HCT116 (cell line): ENCODE measurements at places on chromosomes 2 and 18.

DNA sequence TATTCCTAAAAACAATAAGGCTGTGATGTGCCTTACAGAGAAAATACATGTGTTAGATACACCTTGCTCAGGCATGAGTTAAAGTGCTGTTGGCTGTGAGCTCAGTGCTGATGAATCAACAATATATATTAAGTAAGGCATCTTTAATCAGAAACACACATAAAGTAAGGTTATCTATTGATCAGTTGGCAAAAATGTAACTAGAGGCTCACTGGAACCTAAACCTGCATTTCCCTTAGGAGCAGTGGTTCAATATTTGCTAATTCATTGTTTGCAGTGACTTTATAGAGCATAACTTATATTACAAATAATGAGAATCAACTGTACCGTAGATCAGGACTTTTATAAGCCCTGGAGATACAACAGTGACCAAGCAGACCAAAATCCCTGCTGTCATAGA, 77.0 kb upstream of the CYP1B1 start:
- DNase-seq, result no peak

DNA sequence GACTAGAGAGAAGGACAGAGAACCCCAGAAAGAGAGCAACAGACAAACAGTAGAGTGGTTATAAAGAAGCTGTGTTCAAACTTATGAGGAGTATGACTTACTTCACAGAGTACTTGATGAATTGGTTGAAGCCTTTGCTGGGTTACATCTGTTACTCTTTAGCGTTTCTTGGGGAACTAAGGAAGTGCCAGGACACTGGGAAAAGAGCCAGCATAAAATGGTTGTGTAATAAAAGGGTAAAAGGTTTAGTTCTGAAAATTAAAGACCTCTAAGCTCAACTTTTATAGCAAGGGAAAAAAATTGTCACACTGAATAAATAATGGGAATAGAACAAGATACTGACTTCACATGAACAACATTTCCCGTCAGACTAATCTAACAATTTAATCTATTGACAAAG, 17.0 kb upstream of the STAT4 start:
- no peak for DNase-seq

GRCh38 chr2:23159746-23160405, 225.1 kb upstream of the KLHL29 start:
- no peak for DNase-seq

DNA sequence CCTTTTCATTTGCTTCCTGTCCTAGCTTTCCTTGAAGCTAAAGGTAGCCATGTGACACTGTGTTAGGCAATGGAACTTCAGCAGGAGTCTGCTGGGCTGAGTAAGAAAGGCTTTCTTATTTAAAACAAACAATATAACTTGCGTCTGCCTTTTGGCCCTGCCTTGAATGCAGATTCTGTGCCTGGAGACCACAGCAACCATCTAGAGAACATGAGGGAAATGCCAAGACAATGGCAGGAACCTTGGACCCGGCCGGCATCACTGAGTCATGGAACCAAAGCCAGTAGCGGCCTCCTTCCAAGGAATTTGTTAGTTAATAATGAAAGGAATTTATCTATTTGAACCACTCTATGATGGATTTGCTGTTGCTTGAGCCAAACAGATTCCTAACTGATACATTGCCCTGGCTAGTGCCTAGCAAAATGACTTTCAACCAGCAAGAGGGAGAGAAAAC, 207.5 kb upstream of the EPHA4 start:
- no peak for DNase-seq

- no peak for DNase-seq
Observed at GRCh38 chr2:132881546-132881945, 211.5 kb upstream of the LYPD1 start.

DNA sequence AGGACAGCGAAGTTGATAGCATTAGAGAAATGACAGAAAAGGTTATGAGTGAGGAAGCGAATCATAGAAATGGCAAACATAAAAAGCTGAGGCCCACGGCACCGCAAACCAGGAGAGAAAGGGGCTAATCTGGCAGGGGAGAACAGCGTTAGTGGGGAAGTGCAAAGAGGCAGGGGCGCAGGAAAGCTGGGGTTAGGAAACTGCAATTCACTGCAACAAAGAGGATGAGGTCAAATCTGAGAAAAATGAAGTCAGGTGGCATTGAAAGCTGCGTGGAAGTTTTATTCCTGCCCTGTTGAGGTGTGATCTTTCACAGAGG, 653 bp upstream of the ABI2 start:
- no peak for DNase-seq
